Activated T-cell treated with anti-CD3 and anti-CD28 coated beads, Interleukin-2, amount 50 U/mL, for 4 hours (primary cell): ENCODE measurements at places on chromosomes 3 and 15.
A peak's percentile ranks its signal among the peaks of the same experiment; 100 is the strongest.

- DNase-seq = no peak
These were observed 80.8 kb upstream of the RNU6-1 start for GRCh38 chr15:67920524-67921240.

- no peak for DNase-seq
These were observed 32.0 kb upstream of the STXBP5L start for GRCh38 chr3:120875989-120876388.

DNA sequence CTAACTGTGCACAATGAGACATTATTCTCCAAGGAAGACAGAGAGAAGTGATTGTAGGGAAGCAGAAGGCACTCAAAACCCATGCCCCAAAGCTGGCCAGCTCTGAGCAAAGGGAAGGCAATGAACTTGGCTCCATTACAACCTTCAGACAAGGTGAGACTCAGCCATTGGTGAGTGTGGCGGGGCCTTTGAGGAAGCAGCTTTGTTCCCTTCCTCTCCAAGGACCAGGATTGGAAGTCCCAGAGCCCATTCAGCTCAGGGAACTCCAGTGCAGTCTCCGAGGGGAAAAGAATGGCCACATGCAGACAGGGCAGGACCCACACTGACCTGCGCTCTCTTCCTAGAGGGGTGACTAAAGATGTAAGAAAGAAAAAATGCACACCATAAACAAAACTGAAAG, 23.1 kb downstream of the HEG1 start:
- DNase-seq = no peak

- DNase-seq = no peak
These were observed 32.6 kb upstream of the PDE8A start for GRCh38 chr15:84949043-84949442.

- DNase-seq = no peak
These were observed 216.2 kb downstream of the ABHD5 start for GRCh38 chr3:43906849-43907507.

DNA sequence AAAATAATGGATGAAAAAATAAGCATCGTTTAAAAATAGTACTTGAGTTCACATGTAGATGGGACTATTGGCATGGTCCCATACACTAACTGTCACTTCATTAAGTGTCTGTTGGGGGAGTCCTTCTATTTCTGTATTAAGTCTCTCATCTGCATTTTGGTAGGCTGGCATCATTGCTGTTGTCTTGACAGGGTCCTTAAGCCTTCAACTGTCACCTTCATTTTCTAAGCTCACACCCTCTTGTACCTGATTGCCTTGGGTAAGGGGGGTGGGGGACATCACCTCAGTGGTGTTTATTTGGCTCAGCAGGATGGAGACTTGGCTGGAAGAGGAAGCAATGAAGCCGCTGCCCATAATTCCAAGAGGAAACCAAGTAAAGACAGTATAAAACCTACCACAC, 202.0 kb upstream of the VEPH1 start:
- no peak for DNase-seq

GRCh38 chr3:43132870-43133636, 27.2 kb upstream of the POMGNT2 start:
- no peak for DNase-seq

DNA sequence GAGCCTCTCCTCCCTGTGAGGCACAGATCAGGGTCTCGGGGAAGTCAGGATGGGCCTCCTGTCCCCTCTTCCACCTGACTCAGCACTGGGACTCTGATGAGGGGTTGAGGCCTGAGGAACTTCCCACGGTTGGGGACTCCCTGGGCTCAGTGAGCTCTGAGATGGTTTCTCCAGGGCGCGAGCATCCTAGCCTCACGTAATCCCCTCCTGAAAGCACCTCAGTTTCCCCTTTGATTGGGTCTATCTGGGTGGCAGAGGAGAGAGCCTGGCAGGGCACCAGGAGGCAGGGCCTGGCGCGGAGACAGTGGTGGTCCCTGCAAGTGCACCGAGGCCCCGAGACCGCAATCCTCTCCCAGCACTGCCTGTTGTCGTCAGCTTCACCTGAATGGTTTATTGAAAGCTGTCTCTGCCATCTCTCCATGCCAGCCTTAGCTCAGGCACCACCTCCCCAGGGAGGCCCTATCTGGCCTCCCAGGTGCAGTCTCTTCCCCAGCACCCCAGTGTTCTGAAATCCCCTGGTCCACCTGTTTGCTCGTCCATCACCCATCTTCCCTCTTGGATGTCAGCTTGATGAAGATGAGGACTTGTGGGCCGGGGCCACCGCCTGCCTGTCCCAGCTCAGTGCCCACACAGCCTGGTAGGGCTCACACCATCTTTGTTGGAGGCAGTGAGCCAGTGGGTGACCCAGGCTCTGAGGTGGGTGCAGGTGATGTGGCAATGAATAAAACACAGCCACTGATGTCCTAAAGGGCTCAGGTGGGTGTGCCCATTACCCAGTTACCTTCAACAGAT, 52.2 kb upstream of the PCSK6 start:
- no peak for DNase-seq

DNA sequence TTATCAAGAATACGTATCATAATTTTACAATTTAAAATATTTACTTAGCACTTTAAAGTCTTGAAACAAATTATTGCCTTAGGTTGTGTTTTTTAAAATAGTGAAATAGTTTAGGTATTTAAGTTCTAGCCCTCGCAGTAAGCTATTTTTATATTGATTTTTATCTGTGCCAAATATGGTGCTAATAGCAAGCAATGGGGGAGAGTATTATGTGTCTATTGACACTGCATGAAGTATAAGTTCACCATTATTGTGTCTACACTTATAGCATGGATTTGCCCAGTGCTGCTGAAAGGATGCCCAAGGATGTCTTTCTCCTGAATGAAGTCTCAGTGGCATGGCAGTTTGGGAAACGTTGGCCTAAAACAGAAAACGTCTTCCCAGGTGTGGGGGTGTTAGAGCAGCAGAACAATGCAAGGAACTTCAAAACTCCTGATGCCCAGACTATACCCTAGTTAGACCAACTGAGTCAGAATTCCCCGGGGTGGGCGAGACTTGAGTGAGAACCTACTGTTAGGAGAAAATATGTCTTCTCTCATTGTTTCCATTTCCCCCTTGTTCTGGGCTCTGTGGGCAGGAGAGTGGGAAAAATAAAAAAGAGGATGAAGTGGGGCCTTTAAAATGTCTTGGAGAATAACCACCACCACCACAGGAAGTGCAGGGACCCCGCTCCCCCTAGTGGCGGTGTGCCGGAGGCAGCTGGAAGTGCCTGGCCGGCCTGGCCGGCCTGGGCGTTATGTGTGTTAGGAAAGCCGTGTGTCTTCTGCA, 104.2 kb upstream of the SLC7A14 start:
- peak; percentile 27 for DNase-seq

GRCh38 chr15:70703096-70703878, 60.1 kb downstream of the UACA start:
- DNase-seq = no peak

GRCh38 chr3:126711121-126711760, 7.2 kb downstream of the CHCHD6 start:
- no peak for DNase-seq

GRCh38 chr3:159860269-159861116, 128.1 kb upstream of the IL12A start:
- no peak for DNase-seq

DNA sequence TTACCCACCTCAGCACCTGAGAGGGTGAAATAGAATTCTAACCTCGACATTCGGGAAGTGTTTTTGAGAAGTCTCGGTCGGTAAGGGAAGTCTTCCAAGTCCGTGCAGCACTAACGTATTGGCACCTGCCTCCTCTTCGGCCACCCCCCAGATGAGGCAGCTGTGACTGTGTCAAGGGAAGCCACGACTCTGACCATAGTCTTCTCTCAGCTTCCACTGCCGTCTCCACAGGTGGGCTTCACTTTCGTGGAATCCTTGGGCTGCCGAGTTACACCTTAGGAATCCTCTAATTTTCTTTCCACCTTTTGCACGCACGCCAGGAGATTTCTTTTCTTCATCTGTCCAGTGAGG, 775 bp downstream of the CCNDBP1 start:
- no peak for DNase-seq

DNA sequence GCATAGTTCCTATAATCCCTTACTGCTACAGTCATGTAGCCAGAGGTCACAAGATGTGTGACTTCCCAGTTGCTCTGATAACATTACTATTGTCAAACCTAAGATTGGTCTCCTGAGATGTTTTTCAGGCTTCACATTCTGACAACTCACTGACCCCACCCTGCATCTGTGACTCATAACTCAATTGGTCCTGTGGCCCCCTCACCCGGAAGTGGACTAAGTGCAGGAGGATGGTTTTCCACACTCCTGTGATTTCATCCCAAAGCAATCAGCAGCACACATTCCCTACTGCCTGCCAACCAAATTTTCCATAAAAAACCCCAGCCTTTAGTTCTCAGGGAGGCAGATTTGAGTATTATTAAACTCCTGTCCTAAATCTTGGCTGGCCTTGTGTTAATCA, 564.9 kb upstream of the ZNF385D start:
- no peak for DNase-seq

- peak; percentile 14 for DNase-seq
These were observed 65.5 kb downstream of the GALK2 start for GRCh38 chr15:49235446-49236124.

DNA sequence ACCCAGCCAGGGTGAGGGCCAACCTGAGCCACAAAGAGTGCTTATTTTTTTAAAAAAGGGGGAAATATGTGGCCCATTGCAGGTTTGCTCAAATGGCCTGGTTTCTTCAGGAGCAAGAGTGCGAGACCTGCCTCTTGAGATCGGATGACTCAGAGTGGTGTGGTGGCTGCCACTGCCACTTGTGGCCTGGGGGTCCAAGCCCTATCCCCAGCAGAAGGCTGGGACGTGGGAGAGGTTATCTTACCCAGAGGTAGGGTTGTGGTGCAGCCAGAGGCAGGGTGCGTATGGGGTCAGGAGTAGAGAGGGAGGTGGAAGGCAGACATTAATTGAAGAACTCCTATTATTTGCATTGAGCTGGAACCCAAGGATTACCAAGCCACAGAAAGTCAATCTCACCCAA, 83.2 kb upstream of the SMAD3 start:
- no peak for DNase-seq

DNA sequence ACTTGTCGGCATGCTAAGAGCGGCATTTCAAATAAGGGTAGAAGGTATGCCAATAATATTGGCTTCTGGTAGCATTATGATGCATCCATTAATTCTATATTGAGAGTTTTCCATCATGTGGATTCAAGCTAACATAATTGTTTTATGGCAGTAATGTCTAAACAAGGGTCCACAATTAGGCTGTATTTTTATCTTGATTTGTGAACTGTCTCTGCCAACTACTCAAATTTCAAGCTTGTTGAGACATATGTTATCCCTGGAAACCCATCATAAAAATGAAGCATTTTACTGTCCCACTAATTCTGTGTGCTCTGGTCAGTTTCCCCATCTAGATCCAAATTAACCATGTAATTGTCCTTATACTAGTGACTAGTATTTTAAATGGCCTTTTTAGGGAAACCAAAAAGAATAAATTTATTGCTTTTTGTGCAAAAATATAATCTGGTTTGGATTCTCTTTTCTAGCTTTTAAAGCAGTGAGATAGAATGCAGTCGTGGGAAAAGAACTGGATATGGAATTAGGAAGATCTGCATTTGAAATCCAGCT, 1.2 kb upstream of the OSTN start:
- no peak for DNase-seq

GRCh38 chr15:63466378-63467192, 37.8 kb upstream of the USP3 start:
- DNase-seq = peak; percentile 30

GRCh38 chr15:29123991-29124390, 145.6 kb downstream of the NSMCE3 start:
- no peak for DNase-seq

- DNase-seq = no peak
These were observed 61.3 kb downstream of the BDH1 start for GRCh38 chr3:197494366-197495058.

DNA sequence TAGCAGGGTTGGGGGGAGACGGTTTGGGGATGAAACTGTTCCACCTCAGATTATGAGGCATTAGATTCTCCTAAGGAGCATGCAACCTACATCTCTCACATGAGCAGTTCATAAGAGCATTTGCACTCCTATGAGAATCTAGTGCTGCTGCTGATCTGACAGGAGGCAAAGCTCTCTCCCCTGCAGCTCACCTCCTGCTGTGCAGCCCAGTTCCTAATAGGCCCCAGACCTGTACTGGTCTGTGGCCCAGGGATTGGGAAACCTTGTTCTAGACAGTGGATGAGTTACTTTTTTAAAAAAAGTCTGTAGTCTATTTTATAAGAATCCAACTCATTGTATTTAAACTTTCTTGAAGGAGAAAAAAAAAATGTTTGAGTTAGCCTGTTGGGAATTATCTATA, 100.0 kb downstream of the HHLA2 start:
- no peak for DNase-seq

GRCh38 chr3:175297216-175297615, 438.1 kb downstream of the NAALADL2 start:
- DNase-seq = no peak

DNA sequence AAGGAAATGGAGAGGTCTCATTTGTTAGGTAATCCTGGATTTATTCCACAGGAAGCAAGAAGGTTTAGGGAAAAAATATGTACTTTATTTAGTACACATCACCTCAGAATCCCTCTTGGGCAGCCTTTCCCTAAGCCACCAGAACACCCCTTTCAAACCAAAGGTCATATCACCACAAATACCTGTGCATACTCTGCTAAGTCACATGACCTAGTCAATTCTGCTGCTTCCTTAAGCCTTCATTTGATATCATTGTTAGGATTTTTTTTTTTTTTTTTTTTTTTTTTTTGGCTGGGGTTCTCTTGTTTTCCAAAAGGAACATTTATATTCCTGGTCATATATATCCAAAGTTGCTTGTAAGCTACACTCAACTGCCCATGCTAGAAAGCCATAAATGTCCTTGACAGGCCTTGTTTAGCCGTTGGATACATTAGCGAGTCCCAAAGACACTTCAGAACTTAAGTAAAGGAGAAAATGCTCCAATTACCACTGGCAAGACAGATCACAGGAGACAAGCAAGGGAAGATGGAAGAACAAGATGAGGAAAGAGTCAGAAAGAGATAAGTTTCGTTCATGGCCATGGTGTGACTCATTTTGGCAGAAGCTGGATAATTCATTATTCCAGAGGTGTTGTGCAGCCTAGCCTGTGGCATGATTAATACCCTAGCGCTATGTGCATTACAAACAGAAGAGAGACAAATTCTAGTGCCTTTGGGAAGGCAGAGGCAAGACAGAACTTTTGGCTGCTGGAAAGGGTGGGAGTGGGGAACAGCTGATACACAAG, 155.6 kb upstream of the SLC2A2 start:
- DNase-seq = no peak

GRCh38 chr3:45816544-45816943, 20.2 kb upstream of the SLC6A20 start:
- DNase-seq = no peak

DNA sequence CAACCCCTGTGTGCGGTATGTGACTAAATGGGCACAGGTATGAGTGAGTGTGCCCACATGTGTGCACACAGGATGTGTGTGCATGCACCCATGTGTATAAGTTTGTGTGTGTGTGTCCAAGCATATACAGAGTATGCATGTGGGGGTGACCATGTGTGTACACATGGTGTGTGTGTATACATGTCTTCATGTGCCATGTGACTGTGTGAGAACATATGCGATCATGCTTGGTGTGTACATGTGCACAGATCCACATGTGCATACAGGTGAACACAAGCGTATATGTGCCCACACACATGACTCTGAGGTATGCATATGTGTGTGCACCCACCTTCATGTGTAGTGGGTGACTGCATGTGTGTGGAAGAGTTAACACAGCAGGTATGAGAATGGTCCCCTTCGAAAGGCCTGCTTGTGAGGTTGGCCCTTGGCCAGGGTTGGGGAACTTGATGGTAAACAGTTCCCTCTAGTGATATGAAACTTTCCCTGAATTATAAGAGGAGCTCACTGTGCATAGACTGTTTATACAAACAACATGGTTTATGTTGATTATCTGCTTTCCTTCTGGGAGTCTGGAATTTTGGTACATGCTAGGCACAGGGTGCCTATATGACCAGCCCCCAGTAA, 10.3 kb downstream of the PFKFB4 start:
- DNase-seq = no peak
